ENCODE measurements at places on chromosomes 7 and 10. TPM values are rescaled to one million over a fixed set of nuclear protein-coding genes. Genes with fewer than 3 reads are reported as not detected.

ASAH2 gene
- 3.3 TPM for total RNA-seq

CCL24 gene
- total RNA-seq: 0.68 TPM

C10orf105 gene
- not detected for total RNA-seq

SEPTIN14 gene
- not detected for total RNA-seq

TMEM178B gene
- 1.5 TPM for total RNA-seq

GRCh38 chr7:1169409-1170368 is 9.7 kb upstream of the ZFAND2A start:
- peak; percentile 45 for DNase-seq

GRCh38 chr10:115956225-115957011 is 316.6 kb downstream of the GFRA1 start:
- no peak for DNase-seq

- DNase-seq: no peak
Measured at GRCh38 chr10:101807158-101807557, 11.1 kb downstream of the OGA start.

- no peak for DNase-seq
Measured at GRCh38 chr10:75035975-75036708, 75.3 kb upstream of the SAMD8 start.

GRCh38 chr7:12552876-12553275 is 17.6 kb upstream of the SCIN start:
- no peak for DNase-seq
